ENCODE measurements at places on chromosomes 4 and X.

DNA sequence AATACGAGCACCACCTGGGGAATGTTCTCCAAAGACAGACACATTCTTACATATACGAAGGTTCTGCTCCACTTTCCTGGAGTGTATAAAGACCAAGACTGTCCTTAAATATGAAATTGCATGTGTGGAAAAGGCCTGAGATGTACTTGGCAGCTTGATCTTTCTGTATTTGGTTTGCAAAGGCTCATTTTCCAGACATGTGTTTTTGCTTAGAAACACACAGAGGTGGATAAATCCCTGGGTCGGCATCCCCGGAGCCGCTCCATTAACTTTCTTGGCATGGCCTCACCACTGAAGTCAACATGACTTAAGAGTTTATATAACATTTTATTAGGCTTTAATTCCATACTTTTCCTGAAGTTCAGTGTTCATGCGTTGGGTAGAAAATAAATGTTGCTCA lies 239.4 kb downstream of the LDB2 start:
- DNase-seq = no peak

DNA sequence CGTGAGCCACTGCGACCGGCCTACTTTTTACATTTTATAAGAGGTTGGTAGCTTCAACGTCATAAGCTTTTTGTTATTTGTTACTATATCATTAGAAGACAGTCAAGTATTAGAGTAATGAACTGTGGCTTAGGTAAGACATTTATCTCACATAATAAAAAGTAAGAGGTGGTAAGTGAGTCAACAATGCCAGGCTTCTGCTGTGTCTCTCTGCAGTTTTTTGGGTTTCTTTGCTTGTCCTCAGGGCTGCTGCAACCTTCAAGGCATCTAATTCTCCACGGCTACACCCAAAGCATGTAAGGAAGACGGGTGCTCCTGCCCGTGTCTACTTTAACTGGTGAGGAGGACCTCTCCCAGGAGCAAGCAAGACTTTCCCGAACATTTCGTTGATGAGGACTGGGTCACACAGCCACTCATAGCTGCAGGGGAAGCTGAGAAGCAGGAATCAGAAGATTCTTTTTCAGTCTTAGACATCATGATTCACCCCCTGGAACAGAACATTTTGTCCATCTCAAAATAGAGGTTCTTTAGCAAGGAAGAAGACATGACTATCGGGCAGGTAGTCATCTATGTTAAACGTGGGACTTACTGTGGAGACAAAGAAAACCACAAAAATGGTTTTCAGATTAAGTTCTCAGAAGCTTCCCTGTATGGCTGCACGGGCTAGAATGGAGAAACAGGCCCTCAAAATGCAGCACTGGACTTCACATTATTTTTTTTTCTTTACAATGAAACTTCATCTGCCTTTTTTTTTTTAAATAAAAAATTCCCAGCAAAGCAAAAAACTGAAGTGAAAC lies 13.0 kb upstream of the RHOH start:
- no peak for DNase-seq

DNA sequence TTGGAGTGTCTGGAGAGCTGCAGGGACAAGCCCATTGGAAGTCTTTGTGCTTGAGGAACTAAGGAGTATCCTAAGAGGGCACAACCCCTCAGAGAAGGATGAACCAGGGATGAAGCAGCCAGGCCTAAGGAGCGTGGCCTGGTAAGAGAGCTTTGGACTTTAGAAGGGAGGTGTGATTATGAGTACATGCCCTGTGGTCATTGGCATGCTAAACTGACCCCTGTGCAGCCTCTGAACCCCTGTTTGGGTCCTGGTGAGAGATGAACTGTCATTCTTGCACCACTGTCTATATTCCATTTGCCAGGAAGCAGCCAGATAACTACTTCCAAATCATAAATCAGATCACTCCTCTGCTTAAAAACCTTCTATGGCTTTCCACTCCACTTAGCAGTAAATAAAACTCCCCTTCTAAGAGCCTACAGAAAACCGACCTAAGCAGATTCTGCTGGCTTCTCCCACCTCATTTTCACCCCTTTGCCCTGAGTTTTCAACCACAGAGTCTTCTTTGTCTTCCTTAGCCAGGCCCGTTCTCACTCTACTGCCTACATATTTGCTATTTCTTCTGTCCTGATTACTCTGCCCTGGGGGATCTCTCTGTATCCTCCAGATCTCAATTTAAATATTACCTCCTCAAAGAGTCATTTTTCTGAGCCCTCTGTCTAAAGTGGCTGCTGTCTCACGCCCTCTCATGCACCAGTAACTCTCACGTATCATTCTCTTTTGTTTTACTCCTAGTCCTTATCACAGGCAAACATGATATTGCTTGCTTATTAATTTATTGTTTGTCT lies 56.7 kb downstream of the MID1IP1 start:
- DNase-seq = no peak

DNA sequence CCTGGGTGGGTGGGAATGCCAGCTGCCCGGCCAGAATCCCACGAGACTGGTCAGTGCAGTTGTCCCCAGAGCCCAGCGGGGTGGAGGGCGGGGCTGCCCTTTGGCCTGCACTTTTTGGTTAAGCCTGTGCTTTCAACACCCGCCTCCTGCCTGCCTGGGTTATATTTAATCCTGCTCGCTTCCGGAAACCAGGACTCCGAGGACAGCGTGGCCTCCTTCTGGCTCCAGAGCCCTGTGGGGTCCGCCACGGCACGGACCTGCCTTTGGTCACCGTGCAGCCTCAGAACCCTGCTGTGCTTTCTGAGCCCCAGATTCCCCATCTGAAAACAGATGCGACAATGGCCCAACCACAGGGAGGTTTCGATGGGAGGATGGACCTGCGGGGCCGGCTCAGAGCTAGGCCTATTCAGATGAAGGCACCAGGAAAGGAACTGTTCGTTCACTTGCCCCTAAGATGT lies 29.4 kb upstream of the KIAA0232 start:
- DNase-seq = no peak

GRCh38 chr4:119763386-119763785 lies 134.8 kb upstream of the PDE5A start:
- no peak for DNase-seq

Data from stimulated activated CD8-positive, alpha-beta memory T cell treated with anti-CD3 and anti-CD28 coated beads, Interleukin-7, amount 100 ng/mL, for 1 hour (primary cell).